ENCODE measurements at places on chromosomes 7 and 10.
A peak's percentile ranks its signal among the peaks of the same experiment; 100 is the strongest.

- DNase-seq, result no peak
Observed at GRCh38 chr7:7323352-7323751, 141.0 kb downstream of the C1GALT1 start.

DNA sequence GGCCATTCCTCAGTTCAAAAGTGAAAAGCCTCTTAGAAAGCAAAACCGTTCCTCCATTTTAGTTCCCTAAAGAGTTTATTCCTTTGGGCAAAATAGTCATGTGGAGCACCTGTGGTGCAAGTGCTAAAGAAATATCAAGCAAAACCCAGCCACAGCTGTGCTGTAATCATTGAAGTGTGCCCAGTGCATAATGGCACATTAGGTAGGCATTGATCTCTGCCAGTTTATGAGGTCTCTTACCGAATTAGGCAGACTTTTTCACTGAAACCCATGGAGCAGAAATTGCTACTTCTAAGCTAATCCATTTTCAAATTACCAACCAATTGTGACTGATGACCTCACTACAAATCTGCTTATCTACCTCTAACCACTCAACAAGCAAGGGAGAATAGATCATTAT, 97.2 kb upstream of the SEMA3A start:
- no peak for DNase-seq

DNA sequence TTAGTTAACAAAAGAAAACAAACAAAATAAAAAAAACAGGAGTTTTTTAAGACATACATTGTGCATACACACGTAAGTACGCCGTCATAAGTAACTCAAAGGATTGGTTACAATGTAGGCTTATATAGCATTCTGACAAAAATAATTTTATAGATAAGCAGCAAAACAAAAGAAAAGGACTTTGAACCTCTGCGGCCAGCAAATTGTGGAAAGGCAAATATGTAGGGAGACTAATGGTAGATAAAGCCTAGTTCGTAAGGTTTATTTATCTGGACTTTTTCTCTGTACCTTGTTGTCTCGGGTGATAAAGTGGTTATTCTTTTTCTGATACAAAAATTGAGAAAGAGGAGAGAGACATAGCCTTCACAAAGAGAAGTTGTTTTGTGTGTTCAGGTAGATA, 891.9 kb downstream of the CNTNAP2 start:
- DNase-seq, result no peak

- peak; percentile 2 for DNase-seq
Observed at GRCh38 chr7:140571538-140572122, 69.0 kb downstream of the DENND2A start.

GRCh38 chr7:157807510-157807909, 470.7 kb downstream of the DNAJB6 start:
- peak; percentile 86 for DNase-seq

GRCh38 chr10:6089334-6090219, 743 bp downstream of the RBM17 start:
- DNase-seq, result peak; percentile 53

GRCh38 chr10:78755063-78755701, 313.6 kb upstream of the ZMIZ1 start:
- DNase-seq, result no peak

DNA sequence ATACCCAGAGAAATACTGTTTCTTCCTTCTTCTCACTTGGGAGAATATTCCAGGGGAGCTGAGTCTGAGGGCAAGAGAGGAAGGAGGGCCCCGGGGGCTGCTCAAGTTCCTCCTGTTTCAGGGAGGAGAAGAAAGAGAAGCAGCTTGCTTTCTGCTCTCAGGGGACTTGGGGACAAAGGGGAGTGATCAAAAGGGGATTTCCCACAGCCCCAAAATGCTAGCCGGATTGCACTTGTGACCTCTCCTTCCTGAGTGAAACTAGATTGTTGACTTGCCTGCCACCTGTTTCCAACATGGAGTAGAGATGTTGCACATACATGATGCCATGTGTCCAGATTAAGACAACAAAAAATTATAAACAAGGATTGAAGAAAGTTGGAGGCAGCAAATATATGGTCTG, 28.7 kb upstream of the PDCD4 start:
- DNase-seq, result peak; percentile 42

GRCh38 chr7:2613931-2614600, 17.7 kb upstream of the TTYH3 start:
- DNase-seq, result no peak

DNA sequence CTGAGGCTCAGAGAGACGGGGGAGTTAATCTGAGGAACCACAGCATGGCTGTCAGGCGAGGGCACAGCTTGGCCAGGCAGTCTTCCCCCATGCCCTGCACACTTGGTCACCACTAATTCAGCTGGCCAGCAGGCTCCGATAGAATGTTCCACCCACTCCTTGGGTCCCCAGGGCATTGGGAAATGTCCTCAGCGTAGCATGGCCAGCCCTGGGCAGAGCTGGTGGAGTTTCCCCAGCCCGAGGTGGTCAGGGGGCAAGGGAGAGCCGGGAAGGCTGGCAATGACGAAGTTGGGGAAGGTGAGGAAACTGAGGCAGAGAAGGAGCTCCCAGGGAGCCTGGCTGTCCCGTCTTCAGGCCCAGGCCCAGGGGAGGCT, 12.1 kb upstream of the GRIFIN start:
- DNase-seq, result no peak

GRCh38 chr10:90977855-90978486, 57.1 kb upstream of the ANKRD1 start:
- DNase-seq, result no peak

DNA sequence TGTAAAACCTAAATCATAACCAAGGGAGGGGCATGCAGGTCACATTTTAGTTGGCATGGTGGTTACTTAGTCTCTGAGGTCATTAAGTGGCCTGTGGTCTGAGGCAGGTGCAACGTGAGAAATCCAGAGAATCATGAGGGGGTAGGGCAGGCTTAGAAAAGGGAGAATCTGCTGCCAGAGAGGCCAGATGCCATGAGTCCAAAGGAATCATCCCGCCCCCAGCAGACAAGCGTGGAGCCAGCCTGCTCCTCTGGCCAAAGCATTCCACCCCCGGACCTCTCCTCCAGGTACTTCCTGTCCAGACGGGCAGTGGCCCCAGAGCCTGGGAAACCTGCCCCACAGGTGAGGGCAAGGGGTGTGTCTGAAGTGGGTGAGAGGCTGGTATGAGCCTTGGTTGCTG, 196.4 kb upstream of the ZNF32 start:
- DNase-seq, result no peak

DNA sequence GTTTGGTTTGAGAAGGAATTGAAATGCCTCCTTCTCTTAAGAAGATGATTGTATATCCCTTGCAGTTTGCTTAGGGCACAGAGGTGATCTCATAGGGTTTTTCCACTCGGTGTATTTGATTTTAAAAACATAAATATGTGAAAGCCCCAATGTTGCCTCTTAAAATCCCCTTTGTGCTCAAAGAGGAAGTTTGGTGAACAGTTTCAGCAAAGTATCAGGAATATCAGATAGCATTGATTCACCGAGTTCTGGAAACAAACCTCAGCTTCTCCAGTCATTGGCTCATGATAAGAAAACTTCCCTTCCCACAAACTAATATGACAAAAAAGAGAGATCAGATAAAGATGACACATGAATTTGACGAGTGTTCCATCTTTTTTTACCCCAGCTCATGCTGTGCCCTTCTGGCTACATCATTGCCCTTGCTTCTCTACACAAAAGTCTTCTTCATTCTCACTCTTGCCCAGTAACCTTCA, 20.1 kb upstream of the SMNDC1 start:
- no peak for DNase-seq

DNA sequence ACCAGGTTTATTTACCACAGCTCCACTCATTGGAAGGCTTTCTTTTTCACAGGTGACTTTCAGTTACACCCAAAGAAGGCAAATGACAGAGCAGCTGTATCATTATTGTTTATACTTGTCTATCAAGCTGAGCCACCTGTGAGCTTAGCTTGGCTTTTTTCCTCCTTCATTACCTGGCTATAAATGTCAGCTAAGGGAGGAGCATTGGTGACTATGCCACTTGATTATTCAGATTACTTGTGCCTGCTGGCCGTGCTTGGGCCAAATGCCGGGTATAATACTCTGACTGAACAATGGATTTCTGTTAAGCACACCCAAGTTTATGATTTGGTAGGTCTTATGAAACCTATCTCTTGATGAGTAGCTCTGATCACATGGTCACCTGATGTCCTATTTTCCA, 9.9 kb upstream of the GNAT3 start:
- DNase-seq, result no peak

- DNase-seq, result no peak
Observed at GRCh38 chr7:134613623-134614347, 32.9 kb upstream of the BPGM start.

GRCh38 chr10:75334720-75335119, 66.8 kb downstream of the ZNF503 start:
- no peak for DNase-seq

DNA sequence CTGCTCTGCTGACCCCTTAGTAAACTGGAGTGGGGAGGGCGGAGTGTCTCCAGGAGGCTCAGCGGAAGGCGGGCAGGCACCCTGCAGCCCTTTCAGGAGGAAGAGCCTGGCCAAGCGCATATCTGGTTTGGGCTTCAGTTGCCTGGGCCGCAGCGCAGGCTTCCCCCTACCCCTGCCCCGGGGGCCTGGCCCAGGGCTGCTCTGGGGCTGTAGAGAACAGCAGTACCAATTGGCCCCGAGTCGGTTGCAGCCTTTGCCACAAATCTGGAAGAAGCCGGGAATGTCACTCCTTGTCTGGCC, 28.1 kb upstream of the JAKMIP3 start:
- peak; percentile 92 for DNase-seq

DNA sequence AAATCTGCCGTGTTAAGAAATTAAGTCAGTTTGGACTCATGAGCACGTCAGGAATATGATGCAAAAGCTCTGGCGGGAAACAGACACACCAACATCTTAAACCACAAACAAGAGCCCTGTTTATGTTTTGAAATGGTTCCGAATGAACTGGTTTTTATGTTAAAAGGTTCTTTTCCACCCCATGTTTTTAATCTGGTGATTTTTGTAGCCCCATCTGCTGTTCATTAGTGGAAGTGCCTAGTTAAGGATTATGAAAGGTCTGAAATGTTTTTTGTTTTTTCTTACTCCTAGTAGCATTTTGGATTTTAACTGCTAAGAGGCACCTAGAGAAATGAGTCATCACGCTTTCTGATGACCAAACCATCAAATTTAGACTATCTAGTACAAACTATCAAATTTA, 404.1 kb upstream of the MKI67 start:
- DNase-seq, result peak; percentile 67

GRCh38 chr7:33986951-33987947, 81.9 kb downstream of the BMPER start:
- DNase-seq, result no peak

Measured in H7 (cell line).